Spinal cord (tissue), 10 donors: ENCODE measurements at places on chromosomes 3 and 15.

DNA sequence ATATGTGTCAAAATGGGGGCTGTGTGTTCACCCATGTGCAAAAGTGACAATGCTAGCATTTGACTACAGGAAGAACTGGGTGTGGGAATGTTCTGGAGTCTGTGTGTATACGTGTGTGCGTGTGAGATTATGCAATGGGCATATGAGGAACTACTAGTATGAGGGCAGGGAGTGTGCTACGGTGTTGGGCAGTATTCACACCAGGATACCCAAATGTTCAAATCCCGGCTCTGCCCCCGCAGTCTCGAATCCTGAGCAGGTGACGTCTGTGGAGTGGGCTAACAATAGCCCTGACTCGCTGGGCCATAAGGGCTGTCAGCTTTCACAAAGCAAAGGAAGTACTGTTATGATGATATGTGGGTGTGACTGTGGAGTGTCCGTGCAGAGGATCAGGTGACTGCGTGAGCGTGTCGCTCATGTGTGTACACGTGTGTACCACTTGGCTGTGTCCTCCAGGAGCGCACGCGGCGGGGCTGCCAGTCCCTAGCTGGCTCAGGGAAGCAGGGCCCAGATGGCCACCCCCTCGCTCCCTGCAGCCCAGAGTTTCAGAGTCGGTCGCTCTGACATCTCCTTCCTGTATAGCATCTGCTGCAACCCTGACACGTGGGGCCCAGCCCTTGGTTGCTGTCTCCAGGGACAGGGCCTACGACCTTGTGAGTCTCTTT lies 27.2 kb downstream of the IQSEC1 start:
- DNase-seq, result peak; percentile 59

DNA sequence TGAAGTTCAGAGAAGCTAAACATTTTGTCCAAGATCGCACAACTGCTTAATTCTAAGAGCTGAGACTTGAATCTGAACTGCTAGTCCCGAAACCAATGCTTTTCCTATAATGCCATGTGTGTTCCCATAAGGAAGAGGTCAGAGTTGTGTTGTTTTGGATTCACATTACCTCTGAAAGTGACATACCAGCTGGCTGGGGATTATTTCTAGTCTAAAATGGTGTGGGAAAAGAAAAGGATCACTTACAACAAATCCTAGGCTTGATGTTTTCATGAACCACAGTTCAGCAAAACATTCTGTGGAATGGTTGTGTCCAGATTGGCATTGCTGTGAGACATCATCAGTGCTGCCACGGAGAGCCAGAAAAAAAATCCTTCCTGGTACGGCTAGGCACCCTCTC lies 35.0 kb upstream of the LRRC3B start:
- DNase-seq, result no peak

- peak; percentile 32 for DNase-seq
Observed at GRCh38 chr15:85690561-85691231, 104.0 kb downstream of the KLHL25 start.

- DNase-seq, result peak; percentile 37
Observed at GRCh38 chr15:63369781-63370180, 11.9 kb downstream of the CA12 start.

DNA sequence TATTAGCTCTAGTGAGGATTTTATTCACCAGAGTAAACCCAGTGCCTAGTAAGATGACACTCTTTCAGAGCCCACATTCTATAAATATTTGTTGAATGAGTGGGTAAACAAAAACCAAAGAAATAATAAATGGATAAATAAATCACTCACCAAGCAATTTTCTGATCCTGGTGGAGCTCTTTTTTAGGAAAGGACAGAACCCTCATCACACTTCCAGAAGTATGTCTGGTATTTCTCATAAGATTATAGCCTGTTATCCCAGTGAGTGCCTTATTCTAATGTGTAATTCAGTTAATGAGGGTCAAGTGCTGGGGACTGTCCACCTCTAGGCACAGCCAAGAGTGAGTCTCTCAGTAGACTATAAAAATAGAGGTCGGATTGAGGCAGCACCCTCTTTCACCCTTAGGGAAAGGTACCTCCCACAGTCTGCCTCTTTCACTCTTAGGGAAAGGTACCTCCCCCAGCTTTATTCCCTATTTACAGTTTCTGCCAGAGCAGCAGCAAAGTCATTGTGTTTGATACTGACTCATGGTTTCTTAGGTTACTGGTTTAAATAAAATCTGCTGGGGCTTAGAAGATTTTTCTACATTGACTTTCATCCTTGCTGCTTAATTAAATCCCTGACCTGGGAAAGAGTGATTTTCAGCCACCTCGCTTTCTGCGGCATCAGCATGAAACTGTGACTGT lies 145.0 kb downstream of the STAC start:
- peak; percentile 21 for DNase-seq

DNA sequence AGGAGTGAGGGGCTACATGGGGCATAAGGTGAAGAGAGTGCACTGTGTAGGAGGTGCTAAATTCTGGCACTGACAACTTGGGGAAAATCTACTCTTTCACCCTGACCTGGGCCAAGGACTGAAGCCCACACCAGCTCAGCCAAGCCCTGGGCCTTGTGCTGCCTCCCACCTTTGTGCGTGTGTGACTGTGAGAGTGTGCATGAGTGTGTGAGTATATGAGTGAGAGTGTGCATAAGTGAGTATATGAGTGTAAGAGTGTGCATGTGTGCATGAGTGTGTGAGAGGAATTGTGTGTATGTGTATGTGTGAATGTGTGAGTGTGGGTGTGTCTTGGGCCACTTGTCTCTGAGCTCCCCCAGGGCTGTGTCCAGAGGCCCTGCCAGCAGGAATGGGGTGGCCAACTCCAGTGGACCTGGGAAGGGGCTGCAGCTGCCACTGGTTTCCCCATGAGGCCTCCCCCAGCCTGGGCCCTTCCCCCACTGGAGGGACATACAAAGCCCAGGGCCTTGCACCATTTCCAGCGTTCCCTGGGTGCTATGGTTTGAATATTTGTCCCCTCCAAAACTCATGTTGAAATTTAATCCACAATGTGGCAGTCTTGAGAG lies 15.2 kb downstream of the C3orf22 start:
- DNase-seq, result no peak

DNA sequence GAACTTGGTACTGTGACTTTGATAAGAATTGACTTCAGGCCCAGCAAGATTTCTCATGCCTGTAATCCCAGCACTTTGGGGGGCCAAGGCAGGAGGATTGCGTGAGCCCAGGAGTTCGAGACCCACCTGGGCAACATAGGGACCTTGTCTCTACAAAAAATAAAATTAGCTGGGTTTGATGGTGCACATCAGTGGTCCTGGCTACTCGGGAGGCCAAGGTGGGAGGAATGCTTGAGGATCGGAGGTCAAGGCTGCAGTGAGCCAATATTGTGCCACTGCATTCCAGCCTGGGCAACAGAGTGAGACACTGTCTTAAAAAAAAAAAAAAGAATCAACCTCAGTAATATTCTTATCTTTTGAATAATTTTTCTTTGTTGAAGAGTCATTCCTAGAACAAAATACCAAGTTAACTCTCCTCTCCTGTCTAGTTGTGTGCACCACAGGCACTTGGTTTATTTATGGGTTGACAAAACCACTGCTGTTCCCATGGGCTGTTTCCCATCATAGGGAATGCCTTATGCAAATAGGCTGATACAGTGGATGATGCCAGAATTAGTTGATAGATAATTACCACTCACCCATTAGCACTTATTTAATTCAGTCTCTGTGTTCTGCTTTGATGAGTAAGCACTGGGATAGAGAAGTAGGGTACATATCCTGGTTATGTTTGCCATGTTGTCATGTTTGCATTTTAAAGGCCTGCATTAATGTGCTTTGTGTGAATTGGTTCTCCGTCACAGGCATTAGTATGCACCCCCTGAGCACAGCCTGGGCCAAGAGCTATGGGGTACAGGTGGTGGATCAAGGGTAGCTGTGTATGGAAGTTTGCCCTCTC lies 32.9 kb downstream of the TRAK1 start:
- peak; percentile 32 for DNase-seq

DNA sequence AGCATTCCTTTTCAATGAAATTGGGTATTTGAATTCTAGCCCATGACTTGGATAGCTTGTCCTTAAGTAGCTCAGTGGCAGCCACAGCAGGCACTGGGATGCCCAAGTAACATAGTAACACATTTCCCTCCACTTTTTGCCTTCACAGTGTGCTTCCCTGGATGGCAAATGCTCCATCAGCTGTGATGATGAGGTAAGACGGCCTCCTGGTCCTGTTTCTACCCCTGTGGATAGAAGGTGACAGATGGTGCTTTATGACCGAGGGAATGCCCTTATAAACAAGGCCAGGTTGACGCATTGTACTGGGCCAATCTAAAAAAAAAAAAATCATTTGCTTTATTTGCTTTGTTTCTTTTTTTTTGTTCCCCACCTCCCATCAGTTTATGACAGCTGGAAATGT lies 41.8 kb upstream of the LRTM1 start:
- no peak for DNase-seq

DNA sequence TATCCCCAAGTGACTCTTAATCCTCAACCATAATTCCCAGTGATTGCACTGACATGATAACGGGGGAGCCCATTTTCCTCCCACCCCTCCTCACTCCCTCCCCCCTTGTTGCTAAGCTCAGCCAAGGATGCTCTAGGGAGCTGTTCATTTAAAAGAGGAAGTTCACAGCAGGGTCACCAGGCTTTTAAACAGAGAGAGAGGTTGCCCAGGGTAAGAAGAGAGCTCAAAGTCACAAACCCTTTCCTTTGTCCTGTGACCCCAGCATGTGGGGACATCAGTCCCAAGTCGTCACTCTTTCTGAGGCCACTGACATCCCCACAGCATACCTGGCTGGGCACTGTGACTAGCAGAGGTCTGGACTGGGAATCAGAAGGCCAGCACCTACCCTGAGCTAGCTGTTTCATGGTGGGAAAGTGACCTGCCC lies 144.1 kb downstream of the RORA start:
- no peak for DNase-seq

DNA sequence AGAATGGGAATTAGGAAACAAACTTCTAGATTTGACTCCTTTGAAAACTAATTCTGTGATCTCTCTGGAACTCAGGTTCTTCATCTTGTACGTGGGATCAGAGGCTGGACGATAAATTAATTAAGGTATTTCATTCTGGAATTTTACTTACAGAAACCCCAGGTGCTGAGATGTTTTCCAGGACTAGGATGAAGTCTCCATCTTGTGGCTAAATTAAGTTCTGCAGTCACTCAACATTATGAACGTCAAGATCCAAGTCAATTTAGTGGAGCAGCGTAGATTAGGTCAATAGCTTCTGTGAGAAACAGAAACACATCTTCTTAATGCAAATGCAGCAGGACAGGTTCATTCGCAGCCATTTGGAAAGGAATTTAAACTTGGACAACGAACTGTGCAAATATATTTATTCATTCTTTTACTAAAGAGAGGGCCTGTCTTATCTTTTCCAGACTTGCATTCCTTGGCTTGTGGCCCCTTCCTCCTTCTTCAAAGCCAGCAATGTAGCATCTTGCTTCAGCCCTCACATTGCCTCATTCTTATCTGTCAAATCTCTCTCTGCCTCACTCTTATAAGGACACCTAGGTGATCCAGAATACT lies 26.7 kb upstream of the TMC3 start:
- DNase-seq, result peak; percentile 73

GRCh38 chr3:156802821-156803606 lies 23.1 kb upstream of the LEKR1 start:
- no peak for DNase-seq

DNA sequence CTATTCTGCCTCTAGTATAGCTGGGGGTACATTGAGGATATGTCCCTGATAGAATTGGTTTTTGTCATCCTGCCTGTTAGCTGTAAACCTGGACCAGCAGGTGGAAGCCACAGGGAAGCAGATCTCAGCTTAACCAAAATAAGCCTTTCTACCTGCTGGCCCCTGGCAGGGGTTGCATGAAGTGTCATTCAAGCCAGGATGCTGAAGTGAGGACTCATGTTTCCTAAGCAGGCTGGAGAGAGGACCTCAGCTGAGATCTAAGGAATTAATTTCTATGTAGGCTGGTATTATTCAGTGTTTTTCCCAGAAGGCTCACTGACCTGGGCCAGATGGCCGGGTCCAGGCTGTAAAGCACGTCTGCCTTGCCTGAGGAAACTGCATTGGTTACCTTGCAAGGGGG lies 128.9 kb downstream of the MEGF11 start:
- DNase-seq, result no peak

GRCh38 chr3:11698326-11699082 lies 54.8 kb upstream of the VGLL4 start:
- no peak for DNase-seq

DNA sequence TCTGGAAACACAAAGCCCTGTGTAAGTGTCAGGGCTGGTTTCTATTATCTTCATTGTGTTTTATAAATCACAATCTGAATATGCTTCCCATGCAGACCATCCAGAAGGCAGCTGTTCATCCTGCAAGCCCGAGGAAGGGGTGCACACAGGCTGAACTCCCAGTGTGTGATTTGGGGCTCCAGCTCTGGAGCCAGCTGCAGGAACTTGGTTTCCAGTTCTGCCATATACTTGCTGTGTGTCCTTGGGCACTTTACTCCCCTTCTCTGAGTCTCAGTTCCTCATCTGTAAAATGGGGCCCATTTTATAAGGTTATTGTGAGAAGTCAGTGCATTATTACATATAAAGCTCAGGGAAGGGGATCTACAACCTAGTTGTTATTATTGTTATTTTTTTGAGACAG lies 22.6 kb downstream of the CYP8B1 start:
- DNase-seq, result no peak

DNA sequence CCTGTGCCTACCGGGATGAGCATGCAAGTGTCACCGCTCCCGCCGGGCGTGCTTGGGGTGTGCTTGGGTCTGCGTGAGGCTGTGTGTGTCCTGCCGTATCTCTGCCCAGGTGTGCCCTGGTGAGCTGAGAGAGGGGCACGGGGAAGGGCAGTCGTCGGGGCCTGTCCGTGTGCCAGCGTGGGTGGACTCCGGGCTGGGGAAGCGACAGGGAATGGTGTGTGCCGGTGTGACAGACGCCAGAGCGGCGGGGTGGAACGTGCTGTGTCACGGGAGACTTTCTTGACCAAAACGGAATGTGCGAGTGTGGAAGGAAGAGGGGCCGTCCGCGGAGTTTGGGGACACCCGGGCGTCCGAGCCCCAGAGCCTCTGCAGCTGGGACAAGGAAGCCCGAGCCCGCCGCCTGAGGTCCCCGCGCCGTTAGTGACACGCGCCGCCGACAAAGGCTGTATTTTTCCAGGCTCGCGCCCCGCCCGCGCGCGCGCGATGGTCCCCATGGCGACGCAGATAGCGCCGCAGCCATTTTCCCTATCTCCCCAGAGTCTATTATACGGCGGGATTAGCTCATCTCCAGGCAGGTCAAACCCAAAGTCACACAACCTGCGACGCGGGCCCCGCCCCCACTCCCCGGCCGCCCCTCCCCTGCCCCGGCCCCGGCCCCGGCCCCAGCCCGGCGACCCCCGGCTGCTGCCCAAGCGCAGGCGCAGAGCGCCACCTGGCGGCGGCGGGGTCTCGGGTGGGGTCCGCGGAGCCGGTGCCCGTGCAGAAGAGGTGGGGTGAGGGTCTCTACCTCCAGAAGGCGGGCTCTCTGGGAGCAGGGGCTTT lies 4.5 kb upstream of the GATA2 start:
- DNase-seq, result peak; percentile 54

DNA sequence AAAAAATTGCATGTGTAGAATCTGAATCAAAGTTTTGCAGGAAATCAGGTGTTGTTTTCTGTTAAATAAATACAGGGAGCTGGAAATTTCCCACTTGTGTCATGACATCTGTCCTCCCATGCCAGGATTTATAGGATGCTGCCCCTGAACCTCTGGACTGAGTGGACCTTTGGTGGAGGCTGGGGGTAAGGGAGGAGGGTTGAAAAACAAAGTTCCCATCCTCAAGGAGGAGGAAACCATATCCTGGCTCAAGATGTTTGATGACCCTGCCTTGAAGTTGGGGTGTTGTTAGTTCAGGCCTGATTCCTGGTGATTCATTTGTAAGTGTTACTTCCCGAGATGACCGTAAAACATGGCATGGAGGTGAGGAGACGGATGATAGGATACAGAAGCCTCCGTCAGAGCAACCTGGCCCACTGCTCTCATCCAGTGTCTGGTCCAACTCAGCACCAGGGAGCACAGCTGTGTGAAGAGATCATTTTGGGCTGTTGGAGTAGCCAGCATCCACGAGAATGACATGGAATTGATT lies 223.6 kb downstream of the CACNA2D3 start:
- DNase-seq, result no peak
